Stimulated activated CD4-positive, alpha-beta T cell treated with anti-CD3 and anti-CD28 coated beads, Interleukin-4, amount 100 ng/mL, for 48 hours (primary cell): ENCODE measurements at places on chromosomes 16 and 17.

GRCh38 chr17:74852237-74853047 lies 7.2 kb downstream of the GRIN2C start:
- DNase-seq = peak; percentile 52

- DNase-seq = peak; percentile 6
Measured at GRCh38 chr17:34519282-34519681, 60.1 kb upstream of the TMEM132E start.

- DNase-seq = no peak
Measured at GRCh38 chr16:73253922-73254480, 206.1 kb upstream of the ZFHX3 start.

GRCh38 chr16:67547423-67548264 lies 14.7 kb upstream of the CTCF start:
- DNase-seq = no peak

DNA sequence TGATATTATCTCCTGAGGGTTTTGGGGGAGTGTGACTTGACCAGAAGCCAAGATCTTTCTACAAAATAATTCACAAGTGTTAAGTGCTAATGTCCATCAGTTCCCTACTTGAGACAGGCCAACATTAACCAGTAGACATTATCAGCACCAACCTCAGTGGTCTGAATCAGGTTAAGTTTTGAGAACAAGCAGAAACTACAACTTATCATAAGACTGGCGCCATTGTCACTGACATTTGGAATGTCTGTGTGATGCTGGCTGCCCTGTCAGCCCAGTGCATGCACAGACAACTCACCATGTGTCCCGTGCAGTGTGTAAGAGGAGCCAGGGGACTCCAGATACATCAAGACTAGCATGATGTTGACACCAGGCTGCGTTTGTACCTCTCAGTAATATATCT lies 76.8 kb downstream of the CCDC182 start:
- no peak for DNase-seq
